ENCODE measurements at places on chromosomes 6 and 20.

GRCh38 chr6:159880412-159880975, 10.3 kb upstream of the MAS1 start:
- no peak for DNase-seq

- DNase-seq: no peak
Measured at GRCh38 chr6:169701311-169701953, 397 bp downstream of the WDR27 start.

DNA sequence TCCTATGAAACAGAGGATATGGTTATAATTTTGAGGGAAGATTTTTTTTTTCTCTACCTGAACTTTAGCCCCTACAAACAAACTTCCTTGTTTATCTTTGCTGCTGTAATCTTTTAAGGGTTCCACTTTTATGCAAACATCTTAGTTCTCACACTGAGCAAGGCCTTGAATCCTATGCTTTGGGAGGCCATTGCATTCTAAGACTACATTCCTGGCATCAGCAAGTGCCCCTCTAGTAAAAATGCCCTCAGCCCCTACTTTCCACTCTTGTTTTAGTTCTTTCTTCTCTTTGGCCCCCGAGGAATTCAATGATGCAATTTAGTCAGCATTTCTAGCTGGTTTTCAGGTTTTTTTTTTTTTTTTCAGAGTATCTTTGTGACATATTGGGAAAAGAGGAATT, 8.1 kb upstream of the AHI1 start:
- no peak for DNase-seq

- no peak for DNase-seq
Measured at GRCh38 chr6:133972388-133972787, 19.4 kb downstream of the TBPL1 start.

GRCh38 chr6:54618572-54618971, 228.0 kb upstream of the FAM83B start:
- no peak for DNase-seq

GRCh38 chr6:167946007-167946406, 51.5 kb upstream of the KIF25 start:
- no peak for DNase-seq

DNA sequence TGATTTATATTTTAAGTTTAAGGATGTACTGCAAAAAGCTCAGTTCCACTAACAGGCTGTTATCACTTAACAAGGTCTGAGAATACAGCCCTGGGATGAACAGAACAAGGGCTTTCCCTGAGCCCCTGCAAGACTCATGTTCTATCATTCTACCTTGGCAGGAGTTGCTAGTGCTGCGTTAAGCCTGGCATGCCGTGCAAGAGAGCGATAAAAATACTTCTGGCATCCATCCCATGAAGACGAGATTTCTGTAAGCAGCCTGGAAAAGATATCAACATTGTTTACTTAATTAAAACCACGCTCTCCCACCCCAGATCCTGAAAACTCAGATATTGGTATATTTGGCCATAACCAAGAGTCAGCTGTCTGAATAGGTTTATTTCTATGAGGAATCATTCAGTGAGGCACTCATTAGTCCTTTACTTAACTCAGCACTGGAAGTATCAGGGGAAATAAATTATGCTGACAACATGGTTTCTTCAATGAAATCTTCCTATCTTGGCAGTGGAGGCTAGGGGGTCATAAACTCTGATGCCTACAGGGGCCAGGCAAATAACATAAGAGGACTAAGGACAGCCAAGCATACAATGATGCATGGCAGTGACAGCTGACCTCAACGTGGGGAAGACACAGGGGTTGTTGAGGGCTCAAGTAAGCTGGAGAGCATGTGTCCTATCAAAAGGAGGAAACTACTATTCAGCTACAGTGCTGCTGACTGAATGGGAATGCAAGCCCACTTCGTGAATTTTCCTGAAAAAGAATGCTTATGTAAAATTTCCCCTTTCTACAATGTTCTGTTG, 37.6 kb upstream of the LYRM2 start:
- no peak for DNase-seq

- no peak for DNase-seq
Measured at GRCh38 chr6:9139746-9140145, 704.4 kb upstream of the SLC35B3 start.

- DNase-seq: no peak
Measured at GRCh38 chr6:32815996-32816395, 806 bp downstream of the HLA-DOB start.

DNA sequence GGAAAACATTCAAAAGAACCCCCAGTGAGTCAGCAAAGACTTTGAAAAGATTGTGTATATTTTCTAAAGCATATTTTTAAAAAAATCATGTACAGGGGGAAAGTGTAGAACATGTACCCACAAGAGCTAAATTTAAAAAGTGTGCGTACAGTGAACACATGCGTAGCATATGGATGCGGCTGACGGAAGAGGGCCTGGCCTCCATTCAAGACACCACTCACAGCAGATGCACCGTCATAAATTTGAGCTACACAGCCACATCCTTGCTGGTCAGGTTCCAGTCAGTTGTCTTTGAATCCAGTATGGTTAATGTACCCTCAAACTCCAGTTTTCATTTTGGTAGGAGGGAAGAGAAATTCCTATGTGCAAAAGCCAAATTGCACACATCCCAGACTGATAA, 54.3 kb upstream of the SPACA1 start:
- DNase-seq: no peak

- DNase-seq: no peak
Measured at GRCh38 chr20:21520702-21521595, 7.1 kb upstream of the NKX2-2 start.

GRCh38 chr20:63310265-63310991, 17.4 kb downstream of the COL20A1 start:
- no peak for DNase-seq

DNA sequence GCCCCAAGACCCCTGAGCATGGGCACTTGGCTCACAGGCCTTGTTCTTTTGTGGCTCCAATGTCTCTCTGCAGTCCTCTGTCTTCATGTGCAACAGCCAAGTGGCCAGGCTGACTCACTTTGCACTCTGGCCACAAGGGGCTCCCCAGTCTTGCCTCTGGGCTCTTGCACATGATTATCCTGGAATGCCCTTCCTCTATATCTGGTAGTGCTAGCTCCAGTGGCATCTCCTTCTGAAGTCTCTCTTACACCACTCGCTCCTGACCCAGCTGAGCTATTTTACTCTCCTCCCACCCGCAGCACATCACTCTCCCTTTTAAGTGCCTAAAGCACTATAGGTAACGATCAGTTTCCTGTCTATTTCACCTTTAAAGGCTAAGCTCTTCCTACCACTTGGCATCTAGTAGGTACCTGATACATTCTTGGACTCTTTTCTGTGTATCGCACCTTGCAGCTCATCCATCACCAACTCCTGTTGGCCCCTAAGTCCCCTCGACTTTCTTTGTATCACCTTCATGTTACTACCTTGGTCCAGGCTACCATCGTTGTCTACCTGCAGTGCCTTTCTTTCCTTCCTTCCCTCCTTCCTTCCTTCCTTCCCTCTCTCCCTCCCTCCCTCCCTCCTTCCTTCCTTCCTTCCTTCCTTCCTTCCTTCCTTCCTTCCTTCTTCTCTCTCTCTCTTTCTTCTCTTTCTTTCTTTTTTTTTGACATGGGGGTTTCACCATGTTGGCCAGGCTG, 211.9 kb upstream of the RNF24 start:
- DNase-seq: no peak

- no peak for DNase-seq
Measured at GRCh38 chr6:96947055-96947454, 22.5 kb downstream of the KLHL32 start.

DNA sequence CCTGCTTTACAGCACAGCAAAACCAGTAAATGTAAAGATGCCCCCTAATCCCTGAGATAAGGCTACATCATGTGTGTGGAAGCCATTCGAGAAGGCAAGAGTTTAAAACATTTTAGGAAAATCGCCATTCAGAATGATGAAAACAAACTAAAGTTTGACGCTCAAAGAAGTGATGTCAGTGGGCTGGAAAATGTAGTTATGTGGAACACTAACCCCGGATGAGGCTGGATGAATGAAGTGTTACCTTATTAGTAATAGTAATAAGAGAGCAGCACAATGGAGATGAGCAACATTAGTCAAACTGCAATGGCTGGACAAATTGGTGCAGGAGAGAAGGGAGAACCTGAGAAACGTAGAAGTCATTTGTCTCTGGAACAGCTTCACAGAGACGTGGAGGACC, 130.7 kb upstream of the ARID1B start:
- no peak for DNase-seq

DNA sequence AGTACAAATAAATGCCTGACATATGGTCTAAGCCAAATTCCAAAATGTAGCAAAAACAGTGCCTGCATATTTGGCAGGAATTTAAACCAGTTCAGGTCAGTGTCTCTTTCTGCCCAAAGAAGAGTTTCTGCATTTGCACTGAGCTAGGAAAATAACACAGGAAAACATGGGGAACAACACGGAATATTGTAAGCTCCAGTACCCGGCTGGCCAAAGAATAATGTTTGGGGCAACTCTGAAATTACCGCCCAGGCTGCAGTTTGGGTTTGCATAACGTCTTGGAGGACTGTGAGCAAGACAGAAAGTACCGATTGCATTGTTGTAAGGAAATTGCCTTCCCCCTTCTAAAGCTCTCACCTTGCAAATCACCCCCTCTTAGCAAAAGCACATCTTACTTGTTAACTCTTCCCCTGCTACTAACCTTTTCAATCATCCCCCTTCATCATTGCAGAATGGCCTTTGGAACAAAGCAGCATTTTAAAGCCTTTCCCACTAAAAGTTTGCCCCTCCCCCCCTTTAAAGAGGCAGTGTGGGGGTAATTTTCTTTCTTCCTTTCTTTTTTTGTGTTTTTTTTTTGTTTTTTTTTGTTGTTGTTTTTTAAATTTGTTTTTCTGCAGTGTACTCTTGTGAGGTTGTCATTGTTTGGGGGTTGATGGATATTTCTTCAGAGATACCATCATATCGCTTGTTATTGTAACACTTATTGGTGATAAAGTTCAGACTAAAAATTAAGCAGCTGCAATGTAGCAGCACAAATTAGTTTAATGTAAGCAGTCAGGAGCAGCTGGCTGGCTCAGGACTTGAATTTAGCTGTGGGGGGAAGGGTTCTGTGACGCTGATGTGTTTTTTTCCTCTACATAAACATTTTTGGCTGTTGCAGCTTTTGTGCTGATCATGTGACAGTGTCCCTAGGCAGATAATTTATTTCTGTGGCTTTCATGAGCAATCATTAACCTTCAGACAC, 100.0 kb upstream of the CITED2 start:
- no peak for DNase-seq

DNA sequence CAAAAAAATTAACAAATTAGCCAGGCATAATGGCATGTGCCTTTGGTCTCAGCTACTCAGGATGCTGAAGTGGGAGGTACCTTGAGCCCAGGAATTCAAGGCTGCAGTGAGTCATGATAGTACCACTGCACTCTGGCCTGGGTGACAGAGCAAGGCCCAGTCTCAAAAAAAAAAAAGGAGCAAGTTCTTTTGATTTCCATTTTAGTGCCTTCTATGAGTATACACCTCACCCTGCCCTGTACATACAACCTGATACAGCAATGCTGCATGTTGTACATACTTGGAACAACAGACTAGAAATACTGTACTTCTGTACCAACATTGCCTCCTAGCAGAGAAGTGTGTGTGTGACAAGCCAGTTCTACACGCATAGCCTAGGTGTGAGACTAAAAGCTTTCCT, 97.3 kb upstream of the CARMIL1 start:
- no peak for DNase-seq

DNA sequence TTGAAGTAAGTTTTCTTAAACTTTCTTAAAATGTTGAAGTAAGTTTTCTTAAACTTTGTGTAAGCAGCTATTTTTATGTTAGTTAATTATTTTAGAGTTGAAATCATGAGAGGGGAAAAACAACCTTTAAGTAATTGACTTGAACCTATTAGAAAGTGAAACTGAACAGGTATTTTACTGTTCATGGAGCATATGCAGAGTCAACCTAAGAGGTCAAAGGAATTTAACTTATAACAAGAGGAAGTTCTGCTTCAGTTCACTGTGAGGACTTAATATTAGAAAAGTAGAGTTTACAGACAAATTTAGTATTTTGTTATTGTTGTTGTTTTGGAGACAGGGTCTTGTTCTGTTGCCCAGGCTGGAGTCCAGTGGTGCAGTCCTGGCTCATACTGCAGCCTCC, 38.0 kb downstream of the CDYL start:
- no peak for DNase-seq

DNA sequence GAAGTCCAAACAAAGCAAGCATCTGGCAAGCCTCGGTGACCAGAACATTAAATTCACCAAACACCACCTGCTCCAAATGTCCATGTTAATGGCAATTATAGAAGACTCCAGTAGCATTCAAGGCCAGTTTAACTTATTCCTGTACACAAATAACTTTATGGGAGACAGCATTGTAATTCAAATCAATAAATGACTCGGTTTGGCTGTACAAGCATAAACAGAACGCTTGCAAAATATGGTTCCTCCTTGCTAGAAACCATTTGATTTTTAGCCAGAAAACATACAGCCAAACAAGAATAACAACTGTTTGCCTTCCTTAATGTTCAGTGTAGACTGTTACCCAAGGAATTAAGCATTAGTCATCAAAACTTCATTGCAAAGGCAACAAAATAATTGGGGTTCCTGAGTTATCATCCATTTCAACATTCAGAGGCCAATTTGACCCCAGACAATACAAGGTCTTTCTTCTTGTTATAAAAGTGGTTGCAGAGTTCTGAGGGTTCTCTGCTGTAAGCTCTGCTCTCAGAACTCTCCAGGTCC, 125.1 kb downstream of the BFSP1 start:
- no peak for DNase-seq

GRCh38 chr6:14060971-14061370, 56.6 kb upstream of the CD83 start:
- DNase-seq: no peak

GRCh38 chr6:158861686-158862381, 42.7 kb upstream of the EZR start:
- no peak for DNase-seq

DNA sequence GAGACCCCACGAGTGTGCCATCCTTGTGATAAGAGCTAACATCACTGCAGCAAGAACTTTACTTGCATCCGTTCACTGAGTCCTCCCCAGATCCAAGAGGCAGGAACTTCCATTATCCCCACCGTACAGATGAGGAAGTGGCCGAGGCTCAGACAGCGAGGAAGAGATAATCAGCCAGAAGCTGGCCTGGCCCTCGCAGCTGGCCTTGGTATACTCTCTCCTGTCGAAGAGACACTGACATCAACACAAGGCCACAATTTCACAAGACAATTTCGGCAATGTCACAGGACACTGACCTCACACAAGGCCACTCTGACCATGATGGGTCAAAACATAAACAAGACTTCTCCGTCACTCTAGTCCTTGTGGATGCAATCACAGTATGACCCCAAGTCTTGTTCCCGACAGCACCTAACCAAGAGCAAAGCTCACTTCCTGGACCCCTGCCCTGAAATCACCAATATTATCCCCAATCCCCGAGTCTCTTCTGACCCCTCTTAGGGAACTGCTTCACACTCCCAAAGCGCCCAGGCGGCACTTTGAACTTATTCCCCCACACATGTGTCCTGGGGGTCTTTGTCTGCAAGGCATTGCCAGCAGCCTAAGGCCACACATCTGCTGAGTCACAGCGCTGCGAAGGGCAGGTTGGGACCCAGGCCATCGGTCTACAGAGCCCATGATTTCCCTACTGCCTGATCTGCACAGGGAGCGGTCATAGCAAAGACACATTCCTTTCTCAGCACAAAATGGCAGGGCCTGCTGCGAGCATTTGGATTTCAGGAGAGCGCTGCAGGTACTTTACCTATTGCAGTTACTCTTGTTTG, 14.8 kb upstream of the VAPB start:
- no peak for DNase-seq

- no peak for DNase-seq
Measured at GRCh38 chr6:115838763-115839401, 221.8 kb downstream of the FRK start.

GRCh38 chr20:8389381-8390036, 257.4 kb downstream of the PLCB1 start:
- DNase-seq: no peak
